ENCODE measurements at places on chromosomes 5 and 9.

DNA sequence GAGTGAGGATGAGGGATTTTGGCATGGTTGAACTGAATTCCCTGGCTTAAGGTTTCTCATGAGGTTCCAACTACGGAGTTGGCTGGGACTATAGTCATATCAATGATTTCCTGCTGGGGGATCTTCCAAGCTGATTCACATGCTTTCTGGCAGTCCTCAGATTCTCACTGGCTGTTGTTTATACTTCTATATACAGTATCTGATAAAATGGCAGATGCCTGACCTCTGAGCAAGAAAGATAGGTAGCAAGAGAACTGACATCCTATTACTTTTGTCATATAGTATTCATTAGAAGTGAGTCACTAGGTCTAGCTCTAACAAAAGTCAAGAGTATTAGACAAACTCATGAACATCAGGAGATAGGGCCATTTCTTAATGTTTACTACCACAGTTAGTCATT is 440.9 kb upstream of the EDIL3 start:
- DNase-seq: no peak

GRCh38 chr5:106014262-106014661 is 1656.5 kb downstream of the EFNA5 start:
- DNase-seq: no peak

GRCh38 chr5:459562-460272 is 16.7 kb downstream of the EXOC3 start:
- DNase-seq: no peak

GRCh38 chr5:113663879-113664541 is 150.5 kb downstream of the YTHDC2 start:
- no peak for DNase-seq

- DNase-seq: no peak
These were observed 284.7 kb downstream of the SMARCA2 start for GRCh38 chr9:2299843-2300205.

GRCh38 chr9:16307626-16308195 is 562.8 kb downstream of the BNC2 start:
- DNase-seq: no peak

- DNase-seq: no peak
These were observed 139.5 kb downstream of the MUSK start for GRCh38 chr9:110807956-110808598.

GRCh38 chr9:38067859-38068681 is 957 bp downstream of the SHB start:
- DNase-seq: no peak

Data from effector CD4-positive, alpha-beta T cell (primary cell).